Lung (tissue), 17 donors: ENCODE measurements at places on chromosomes 2 and 18. TPM values are rescaled to one million over a fixed set of nuclear protein-coding genes. Genes with fewer than 3 reads are reported as not detected.

The FHOD3 gene
- total RNA-seq: 7.4 TPM

The USP37 gene
- total RNA-seq: 13.6 TPM

The RTP5 gene
- total RNA-seq: not detected

The SH3BP4 gene
- 36.5 TPM for total RNA-seq

DNA sequence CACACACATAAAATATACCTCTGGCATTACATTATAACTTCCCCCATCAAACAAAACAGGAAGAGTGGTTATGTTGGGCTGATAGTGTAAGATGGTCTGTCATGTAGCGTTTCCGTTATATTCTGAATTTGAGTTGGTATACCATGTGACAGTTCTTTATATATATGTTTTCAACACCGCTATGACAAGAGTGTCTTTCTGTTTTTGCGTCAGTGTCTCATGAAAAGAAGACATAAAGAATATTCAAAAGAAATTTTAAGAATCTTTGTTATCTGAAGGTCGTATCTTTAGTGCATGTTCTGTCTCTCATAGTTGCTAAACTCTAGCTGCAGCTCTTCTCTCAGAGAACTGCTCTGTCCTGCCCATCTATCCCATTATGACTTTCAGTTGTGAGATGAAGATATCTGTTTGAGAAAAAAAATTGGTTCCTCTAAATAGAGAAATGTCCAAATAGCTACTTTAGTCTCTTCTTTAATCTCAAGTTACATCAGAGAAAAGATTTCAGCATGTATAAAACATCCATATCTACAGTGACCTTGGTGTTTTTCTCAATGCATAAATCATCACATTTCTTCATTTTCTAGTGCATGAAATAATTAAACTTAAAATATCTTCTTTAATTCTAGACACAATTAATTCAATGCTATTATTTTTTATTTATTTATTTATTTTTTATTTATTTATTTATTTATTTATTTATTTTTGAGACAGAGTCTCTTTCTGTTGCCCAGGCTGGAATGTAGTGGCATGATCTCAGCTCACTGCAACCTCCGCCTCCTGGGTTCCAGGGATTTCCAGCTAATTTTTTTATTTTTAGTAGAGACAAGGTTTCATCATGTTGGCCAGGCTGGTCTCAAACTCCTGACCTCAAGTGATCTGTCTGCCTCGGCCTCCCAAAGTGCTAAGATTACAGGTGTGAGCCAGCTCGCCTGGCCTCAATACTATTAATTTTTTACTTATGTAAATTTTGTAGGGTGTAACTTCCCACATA lies 24.3 kb upstream of the PSME4 start:
- DNase-seq: no peak

GRCh38 chr2:215693193-215693998 lies 257.5 kb upstream of the FN1 start:
- DNase-seq: no peak

- no peak for DNase-seq
These were observed 41.9 kb downstream of the RPIA start for GRCh38 chr2:88733155-88733902.

- no peak for DNase-seq
These were observed 582.2 kb upstream of the DDX18 start for GRCh38 chr2:117232305-117232704.

DNA sequence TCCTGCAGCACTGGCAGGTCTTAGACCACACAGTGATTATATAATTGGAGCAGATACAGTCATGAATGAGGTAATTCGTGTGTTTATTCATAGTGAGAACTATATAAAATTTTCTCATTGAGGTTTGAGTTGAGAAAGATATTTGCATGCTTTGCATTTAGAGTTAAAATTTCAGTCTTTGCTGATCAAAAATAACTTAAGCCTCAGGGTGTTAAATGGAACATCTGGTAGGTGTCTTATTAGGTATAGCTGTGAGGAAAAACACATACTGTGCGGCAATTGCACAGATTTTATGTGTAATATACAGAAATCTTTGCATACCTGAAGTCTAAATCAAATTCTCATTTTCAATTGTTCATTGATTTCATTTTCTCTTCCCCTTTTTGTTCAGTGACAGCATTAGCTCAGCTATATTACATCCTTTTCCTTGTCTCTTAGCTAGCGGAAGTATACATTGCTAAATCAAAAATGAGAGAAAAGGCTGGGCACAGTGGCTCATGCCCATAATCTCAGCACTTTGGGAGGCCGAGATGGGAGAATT lies 21.2 kb downstream of the GORASP2 start:
- no peak for DNase-seq

DNA sequence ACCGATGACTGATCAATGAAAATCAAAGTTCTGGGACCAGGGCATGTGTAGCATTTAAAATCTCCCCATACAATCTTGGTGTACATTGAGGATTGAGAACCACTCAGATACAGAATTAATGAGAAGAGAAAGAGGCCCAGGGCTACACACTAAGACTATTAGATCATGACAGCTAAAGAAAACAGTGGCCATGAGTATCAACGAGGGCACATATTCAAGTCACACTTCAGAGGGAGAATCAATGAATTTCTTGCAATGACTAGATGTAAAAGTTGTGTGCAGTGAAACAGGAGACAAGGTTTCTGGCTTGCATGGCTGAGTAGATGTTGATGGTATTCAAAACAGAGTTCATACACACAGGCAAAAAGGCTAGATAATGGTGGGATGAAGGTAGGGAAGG lies 29.1 kb downstream of the METTL8 start:
- DNase-seq: no peak

DNA sequence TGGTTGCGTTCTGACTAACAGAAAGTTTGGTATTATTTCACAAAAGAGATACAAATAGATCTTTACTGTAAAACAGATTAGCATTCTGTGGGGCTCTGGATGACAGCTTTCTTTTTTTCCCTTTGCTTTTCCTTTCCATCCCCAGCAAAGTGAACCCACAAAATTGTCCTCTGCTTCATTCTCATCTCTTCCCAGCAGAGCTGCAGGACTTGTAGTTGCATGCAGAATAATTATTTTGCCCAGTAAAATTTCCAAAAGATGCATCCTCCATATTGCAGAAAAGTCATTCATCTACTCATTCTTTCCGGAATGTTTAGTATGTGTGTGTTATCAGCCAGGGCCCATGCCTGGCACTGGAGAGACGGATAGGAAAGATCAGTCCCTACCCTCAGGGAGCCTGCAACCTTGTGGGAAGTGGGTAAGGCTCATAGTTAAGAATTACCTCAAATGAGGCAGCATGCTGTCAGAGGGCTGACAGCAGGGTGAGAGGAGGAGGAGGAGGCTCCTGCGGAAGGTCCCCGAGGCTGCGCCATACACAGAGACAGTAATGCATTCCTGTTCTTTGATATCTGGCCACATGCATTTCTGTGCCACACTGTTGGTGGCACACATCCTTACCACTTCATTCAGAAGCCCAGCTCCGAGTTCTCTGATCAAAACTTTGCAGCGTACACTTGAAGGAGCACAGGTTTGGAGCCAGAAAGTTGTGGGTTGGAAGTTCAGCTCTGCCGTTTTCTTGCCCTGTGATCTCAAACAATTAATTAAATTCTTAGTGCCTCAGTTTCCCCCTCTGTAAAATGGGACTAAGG lies 225.4 kb downstream of the MYCN start:
- no peak for DNase-seq

DNA sequence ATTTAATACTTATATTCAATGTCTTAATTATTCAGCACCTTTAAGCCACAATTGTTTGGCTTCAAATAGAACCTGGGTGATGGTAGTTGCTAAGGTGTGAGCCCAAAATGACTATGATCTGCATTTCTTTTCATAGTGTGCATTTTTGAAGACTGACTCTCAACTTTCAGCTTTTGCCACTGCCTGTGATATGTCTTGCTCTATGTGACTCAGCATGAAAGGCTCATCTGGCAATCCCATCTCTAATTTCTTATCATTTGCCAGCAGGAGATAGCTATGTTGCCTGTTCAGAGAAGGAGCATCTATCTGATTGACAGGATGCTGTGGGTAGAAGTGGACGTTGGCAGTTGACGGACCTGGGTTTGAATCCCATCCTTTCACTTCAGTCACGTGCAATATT lies 34.5 kb upstream of the CCDC93 start:
- no peak for DNase-seq

DNA sequence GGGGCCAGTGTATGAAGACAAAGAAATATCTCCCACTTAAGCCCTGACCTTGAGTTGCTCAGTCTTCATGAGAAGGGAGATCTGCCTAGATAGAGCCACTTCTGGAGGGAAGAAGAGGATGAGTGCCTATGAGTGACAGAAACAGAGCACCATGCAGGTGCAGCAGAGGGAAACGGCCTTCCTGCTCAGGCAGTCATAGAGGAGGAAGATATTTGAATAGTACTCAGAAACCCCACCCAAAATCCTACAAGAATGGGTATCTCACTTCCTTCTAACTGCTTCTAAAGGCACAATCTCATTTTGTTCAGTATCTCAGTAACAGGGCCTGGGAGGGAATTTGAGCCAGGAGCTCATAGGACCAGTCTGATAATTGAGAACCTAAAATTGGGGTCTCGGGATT lies 339.3 kb downstream of the ALK start:
- no peak for DNase-seq

DNA sequence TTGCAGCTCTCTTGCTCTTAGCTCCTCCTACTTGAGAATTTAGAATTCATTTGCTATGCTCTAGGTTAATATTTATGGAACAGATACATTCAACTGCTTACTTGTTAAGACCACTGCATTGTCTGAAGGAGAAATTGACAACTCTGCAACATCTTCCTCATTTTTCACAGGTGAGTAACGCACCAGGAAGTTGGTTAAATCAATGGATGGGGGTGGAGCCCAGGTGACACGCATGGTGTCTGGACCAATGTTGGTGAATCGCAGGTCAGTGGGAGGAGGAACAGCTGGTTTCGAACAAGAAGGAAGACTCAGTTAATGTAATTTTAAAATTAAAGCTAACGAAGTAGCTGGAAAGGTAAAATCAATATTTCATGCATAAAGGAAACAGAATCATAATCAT lies 44.3 kb downstream of the FN1 start:
- DNase-seq: no peak

DNA sequence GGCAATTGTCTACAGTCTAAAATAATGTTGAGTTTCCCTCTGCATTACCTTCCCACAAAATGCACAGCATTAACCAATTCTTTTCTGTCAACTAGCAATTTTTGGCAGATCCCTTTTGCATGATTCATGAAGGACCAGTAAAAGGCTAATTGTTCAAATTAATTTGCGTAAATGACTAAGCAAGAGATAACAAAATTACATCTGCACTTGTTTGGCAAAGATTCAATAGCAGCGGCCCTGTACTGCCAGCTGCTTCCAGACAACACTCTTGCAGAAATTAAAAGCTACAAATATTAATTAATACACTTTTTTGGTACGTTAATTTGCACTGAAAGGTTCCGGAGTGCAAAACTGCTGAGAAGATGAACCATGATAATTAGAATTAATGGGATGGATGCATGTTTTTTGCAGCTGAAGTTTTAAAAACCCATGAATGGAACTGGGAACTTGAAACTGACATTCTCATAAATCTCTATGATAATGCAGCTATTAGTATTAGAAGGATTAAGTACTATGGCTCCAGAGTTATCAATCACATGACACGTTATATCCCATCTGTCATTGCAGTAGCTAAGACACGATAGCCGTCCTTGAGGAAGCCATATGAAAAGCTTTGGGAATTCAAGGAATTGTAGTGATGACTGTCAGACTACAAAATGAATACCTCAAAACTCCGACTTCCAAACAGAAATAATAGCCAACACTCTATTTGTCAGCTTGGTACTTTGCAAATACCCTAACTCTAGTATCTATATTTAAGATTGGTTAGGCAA lies 1268.3 kb upstream of the ACVR2A start:
- DNase-seq: no peak

DNA sequence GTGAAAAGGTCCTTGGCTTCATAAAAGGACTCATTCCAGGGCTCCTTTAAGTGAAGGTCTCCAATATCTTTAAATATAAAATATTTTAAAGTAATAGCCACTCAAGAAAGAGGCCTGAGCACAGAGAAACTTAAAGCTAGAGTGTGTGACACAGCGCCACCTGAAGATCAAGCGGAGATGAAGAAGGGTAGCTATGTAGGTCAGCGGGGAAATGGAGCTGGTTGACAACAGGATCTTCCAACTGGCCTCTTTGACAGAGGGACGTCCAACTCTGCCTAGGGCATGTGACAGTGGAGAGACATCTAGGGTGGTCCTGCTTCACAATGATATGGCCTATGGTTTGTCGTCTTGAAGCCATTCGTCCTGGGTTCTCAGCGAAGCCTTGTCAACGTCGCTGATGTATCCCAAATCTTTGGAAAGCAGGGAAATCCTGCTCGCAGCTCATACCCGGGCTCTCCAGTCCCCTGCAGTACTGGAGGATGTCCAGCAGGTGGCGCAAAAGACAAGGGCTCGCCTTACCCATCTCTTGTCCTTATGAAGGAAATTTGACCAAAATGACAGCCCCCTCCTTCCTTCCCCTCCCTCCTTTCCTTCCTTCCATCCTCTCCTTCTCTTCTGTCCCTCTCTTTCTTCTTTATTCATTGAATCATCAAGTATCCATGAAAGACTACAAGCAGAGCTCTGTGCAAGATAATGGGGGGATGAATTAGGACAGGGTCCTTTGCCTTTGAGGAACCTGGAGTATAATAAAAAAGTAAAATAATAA lies 59.6 kb downstream of the LONRF2 start:
- DNase-seq: peak; percentile 80

- no peak for DNase-seq
These were observed 91.5 kb downstream of the DYM start for GRCh38 chr18:49368876-49369440.

GRCh38 chr18:69383186-69383585 lies 17.5 kb upstream of the DOK6 start:
- no peak for DNase-seq

DNA sequence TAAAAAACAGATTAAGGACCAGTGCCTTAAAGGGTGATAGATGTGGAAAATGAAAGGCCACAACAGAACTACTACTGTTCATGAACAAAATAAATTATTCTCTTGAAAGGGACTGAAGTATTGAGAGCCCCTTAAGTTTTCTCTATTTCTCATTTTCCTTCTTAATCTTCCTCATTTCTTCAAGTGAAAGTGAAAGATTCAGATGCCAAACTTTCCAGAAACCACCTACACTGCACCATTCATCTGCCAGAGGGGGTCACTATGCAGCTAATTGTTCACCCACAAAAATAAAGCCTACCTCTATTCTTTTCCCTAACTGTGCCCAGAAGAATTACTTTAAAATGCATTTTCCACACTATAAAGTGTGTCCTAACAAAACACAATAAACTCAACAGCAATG lies 140.1 kb downstream of the NR4A2 start:
- no peak for DNase-seq
